ENCODE measurements at places on chromosomes 5 and 9.

GRCh38 chr5:137666461-137666850 is 69.4 kb downstream of the KLHL3 start:
- DNase-seq, result no peak

GRCh38 chr5:151550146-151550545 is 41.0 kb downstream of the FAT2 start:
- no peak for DNase-seq

- no peak for DNase-seq
These were observed 10.6 kb downstream of the NR2F1 start for GRCh38 chr5:93593476-93594131.

DNA sequence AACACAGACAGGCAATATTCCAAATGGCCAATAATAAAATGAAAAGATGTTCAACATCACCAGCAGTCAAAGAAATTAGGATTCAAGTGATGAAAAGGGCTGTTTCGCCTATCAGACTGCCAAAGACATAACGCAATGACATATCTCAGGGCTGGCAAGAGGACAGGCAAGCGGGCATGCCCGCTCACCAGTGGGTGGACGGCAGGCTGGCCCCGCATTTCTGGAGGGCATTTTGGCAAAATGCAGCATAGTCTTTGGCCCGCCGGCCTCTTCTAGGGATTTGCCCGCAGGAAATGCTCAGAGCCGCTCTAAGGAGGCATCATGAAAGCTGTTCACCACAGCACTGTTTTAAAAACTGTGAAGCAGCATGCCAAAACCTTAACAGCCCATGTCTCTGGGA is 1.4 kb upstream of the PPP1R26 start:
- no peak for DNase-seq

DNA sequence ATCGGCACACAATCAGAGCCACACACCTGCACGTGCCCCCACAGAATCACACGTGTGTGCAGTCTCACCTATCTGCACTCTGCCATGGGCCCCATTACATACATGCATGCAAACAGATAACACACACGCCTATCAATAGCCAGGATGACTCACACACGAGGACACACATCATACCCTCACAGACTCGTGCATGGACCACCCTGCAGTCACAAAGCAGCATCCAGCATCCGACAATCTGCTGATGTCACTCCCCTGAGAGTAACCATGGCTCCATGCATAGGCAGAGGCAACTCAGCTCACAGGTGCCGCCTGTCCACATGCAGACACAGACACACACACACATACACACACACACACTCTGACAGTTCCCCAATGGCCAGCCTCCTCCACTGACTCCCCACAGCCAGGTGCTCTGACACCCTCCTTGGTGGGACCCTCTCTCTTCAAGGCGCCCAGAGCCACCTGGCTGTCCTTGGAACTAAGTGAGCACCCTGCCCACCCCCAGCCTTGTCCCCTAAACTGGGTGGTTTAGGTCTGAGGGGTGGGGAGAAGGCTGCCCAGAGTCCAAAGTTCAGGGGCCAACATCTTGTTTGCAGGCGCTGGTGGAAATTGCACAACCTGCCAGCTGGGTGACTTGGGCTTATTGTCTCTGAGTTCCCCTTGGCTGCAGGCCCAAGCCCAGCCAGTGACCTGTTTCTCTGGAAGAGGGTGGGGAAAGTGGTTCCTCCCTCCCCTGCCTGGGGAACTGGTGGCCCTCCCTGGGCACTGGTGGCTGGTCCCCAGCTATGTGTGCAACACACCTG is 34.6 kb upstream of the NEK6 start:
- DNase-seq, result no peak

DNA sequence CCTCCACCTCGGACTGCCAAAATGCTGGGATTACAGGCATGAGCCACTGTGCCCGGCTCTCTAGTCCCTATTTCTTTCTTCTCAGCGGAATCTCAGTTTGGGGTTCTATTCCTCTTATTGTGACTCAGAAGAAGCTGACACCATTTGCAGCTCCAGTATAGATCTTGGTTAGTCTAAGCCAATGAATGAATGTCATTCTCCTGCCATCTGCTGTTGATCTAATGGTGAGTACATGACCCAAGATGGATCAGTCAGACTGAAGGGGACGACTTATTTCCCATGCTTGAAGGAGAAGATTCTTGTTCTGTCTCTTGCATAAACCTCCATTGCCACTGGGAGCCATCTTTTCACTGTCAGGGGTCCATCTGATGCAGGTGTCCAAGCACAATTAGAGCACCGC is 76.0 kb upstream of the KLF9 start:
- no peak for DNase-seq

DNA sequence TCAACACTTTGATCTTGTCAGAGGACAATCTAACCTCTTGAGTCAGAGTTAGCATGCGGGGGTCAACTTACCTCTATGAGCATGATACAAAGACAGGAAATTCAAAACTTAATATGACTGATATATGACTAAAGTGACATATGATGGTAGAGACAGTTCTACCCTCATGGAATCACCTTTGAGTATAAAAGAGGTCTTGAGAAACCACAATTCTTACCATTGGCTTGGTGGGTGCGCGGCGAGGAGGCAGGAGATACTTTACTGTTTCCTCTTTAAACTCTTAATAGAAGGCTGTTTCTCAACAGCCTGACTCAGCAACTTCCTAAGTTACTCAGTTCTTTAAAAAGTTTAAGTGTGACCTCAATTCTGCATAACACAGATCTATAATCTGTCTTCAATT is 372.8 kb downstream of the KIAA0825 start:
- DNase-seq, result no peak

- no peak for DNase-seq
These were observed 199.3 kb downstream of the TTLL11 start for GRCh38 chr9:121893786-121894185.

DNA sequence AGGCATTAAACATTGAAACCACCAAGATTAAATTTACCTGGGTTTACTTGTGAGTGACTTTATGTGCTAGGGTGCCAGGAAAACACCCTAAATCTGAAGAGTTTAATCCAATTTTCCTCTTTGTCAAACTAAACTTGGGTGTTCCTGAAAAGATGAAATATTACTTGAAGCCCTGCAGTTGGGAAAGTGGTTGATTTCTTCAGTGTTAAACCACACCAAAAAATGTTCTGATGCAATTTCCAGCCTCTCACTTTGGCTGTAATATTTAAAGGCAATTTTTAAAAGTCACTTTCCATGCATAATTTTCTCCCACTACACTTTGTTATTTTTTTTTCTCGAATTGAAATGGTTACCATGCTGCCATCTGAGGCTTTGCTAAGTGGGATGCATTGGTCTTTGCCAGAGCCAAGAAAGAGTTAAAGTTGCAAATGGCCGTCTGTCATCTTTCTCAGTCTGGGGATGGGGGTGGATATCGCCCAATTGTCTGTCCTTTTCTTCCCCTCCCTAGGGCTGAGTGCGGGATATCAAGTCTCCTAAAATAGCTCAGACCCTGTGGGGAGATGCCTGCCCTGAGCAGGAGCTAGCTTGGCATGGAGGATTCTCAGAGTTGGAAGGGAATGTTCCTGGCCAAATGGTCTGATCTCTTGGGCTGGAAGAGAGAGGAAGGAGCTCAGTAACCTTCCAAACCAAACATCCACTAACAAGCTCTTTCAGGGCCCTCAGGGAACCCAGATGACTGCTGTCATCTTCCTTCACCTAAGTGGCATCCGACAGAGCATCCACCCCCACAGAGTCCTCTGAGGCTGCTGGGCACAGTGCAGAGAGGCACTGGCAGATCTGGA is 13.6 kb upstream of the SHB start:
- DNase-seq, result no peak

DNA sequence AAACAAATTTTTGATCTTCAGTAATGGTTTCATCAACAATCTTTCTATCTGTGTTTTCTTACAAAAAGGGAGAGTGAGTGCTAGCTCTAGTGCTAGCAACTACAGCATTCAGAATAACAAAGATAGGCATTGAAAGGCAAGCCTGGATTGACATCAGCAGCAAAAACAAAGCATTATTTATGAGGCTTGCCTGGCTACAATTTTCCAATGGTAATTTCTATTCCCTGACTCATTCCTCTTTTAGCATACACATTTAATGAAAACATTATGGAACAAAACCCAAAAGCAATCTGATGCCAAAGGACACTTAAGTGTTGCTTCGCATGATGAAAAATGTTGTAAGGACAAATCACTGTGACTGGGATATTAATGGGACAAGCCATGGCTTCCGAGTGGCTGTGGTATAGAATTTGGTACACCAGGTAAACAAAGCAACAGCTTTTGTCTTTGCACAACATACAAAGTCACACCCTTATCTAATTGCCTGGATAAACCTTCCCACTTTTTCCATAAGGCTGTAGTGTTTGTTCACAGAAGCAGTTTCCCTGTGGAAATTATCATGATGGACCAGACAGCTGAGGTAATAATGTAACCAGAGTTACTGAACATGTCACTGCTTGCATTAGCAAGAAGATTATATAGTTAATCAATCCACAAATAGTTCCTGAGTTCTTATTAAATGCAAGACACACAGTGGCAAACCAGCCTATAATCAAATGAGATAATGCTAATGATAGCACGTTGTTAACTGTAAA is 179.8 kb upstream of the EDIL3 start:
- peak; percentile 90 for DNase-seq

GRCh38 chr5:126394211-126394788 is 28.9 kb upstream of the GRAMD2B start:
- peak; percentile 77 for DNase-seq

DNA sequence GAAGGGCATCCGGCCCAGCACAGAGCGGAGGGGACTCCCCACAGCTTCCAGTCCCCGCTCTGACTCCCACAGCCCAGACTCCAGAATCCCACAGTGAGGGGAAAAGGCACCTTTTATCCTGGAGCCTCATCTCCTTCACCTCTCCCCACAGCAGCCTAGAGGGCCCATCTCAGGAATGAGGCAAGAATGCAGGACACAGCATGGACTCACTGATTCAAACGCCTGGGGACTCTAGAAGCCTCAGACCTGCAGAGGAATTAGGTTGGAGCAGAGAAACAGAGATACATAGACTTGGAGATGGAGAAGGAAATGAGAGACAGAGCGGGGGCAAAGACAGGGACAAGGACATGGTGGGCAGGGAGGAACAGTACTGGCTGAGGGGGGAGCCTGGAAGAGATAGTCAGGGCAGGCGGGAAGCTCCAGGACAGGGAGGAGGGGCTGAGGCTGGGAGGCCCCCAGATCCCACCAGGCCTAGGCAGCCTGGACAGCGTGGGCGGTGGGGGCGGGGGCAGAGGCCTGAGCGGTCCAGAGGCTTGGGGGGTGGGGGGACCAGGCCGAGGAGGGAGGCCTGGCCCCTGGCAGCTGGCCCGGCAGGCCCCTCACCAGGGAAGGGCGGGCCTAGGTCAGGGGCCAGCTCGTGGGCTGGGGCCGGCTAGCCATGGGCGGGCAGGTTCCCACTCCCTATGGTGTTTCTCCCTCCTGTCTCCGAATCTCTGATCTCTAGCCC is 15.8 kb downstream of the CNTFR start:
- no peak for DNase-seq

DNA sequence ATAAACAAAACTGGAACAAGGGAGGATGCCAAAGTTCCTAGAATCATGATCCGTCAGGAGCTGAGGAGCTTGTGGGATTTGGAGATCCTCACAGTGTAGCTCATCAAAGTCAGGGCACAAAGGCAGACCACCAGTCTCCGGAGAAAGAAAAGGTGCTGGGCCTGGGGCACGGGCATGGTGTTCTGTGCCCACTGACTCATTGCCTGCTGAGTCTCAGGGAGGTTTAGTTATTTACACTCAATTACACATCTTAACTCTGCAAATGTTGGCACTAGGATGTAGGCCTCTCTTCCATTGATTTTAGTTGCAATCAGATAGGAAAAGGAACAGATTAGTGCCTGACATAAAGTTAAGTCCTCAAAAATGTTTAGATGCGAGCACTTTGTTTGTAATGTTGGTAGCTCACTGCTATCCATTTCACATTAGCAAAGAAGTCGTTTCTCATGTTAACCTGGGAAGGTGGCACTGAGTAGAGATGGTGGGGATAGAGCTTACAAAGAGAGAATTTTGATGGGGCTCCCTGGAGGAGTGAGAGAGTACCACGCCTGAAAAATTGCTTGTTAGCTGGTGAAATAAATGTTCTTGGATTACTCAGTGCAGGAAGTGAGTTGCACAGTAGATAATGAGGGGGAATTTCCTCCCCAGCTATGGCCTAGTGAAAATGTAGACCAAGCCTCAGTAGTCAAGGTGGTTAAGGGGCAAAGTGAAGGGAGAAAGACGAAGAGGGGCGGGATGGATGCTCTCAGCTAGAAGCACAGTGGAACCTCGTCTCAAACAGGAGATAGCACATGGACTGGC is 109.5 kb upstream of the CD180 start:
- DNase-seq, result no peak

GRCh38 chr5:42944989-42945388 is 95.1 kb downstream of the ANXA2R start:
- DNase-seq, result peak; percentile 80

- DNase-seq, result peak; percentile 59
These were observed 538.6 kb upstream of the CYLC2 start for GRCh38 chr9:102456562-102456961.

- no peak for DNase-seq
These were observed 57.4 kb upstream of the ECM2 start for GRCh38 chr9:92592946-92593861.

Data from fibroblast of skin of scalp (primary cell).